T-cell (primary cell): ENCODE measurements at places on chromosomes 7 and 10. TPM values are rescaled to one million over a fixed set of nuclear protein-coding genes. Genes with fewer than 3 reads are reported as not detected.

DNA sequence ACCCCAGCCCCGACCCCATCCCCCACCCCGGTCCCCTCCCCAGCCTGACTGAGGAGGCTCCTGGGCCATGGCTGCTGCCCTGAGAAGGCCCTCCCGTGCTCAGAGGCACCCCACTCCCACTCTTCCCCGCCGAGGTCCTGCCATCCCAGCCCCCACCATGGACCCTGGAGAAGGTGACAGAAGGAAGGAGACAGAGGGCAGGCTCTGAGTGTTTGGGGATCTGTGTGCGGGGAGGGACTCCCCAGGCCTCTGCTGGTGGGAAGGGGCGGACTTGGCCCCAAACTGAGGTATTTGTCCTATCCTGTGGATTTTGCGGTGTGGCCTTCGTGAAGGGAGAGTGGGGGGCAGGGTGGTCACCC, 53.4 kb downstream of the PWWP2B start:
- no peak for DNase-seq
- H3K27me3 ChIP-seq: peaks cover 5% of the 10 kb centered on the region
- H3K36me3 ChIP-seq: no peaks in the 10 kb centered on the region
- H3K4me3 ChIP-seq: no peak overlapping the region
- peak overlapping the region; percentile 38 for H3K27ac ChIP-seq

The MOGAT3 gene
- total RNA-seq: not detected

The SRRM3 gene
- not detected for total RNA-seq

The PLPP4 gene
- not detected for total RNA-seq

GRCh38 chr7:70448312-70448906, 683.5 kb upstream of the GALNT17 start:
- H3K4me1 ChIP-seq: no peaks in the 10 kb centered on the region
- no peaks in the 10 kb centered on the region for H3K36me3 ChIP-seq
- no peak overlapping the region for H3K4me3 ChIP-seq
- no peaks in the 10 kb centered on the region for H3K27me3 ChIP-seq

DNA sequence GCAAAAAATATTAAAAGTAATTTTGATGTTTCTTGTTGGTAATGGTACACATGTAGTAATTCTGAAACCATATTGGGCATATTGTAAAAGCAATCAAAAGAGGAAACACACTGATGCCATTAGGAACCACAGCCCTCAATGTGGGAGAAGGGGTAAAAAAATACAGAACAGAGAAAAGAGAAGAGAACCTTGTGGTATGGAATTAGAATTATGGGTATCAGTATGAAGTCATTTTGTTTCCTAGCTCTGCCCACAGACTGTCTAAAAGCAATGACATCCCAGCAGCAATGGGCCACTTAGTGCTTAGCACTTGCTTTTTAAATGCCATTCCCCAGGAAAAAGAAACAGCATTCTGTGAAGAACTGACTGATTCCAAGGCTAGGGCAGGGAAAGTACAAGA, 61.5 kb downstream of the CPVL start:
- H3K27ac ChIP-seq: no peak overlapping the region
- no peak overlapping the region for H3K4me3 ChIP-seq
- no peaks in the 10 kb centered on the region for H3K36me3 ChIP-seq
- no peak for DNase-seq
- no peaks in the 10 kb centered on the region for H3K27me3 ChIP-seq

DNA sequence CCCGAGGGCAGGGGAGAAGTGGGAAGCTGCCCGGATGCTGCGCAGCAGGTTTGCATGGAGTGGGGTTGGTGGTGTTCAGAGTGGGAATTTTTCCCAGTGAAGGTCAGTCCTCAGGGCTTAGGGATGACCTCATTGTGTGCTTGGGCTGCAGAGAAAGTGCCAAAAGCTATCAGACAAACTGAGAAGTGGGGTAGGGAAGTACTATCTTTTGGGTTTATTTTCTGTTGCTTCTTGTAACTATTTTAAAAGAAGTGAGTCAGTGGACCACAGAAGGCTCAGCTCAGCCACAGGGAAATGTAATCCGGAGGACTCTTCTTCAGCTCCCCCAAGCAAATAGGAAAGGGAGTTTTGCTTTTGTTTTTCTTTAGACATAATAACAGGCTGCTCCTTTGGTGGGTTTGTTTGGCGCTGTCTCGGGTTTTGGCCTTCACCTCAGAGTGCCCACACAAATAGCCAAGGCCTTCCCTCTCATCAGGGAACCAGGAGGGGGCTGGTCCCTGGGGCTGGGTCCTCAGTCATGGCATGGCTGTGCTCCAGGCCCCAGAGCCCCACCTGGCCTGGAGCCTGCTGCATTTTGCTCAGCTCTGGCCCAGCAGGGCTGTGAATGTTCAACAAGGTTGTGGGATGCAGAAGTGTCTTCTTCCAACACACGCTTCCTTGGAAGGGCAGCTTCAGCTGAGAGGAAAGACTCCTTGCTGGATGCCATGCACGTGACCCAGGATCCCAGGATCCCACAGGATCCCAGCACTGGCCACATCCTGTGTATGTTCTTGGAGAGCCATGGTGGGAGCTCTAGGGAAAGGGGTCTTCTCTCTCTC, 5.4 kb upstream of the FAM170B start:
- no peaks in the 10 kb centered on the region for H3K36me3 ChIP-seq
- no peak overlapping the region for H3K27ac ChIP-seq
- H3K4me1 ChIP-seq: no peaks in the 10 kb centered on the region
- no peak overlapping the region for H3K4me3 ChIP-seq
- no peak for DNase-seq

- no peak overlapping the region for H3K4me3 ChIP-seq
- H3K27ac ChIP-seq: no peak overlapping the region
- no peaks in the 10 kb centered on the region for H3K36me3 ChIP-seq
Observed at GRCh38 chr10:126940670-126941310, 35.6 kb downstream of the DOCK1 start.
